ENCODE measurements at places on chromosomes 3 and 15.

GRCh38 chr3:163058031-163058854, 1561.6 kb downstream of the OTOL1 start:
- DNase-seq, result no peak

- no peak for DNase-seq
These were observed 121.9 kb downstream of the SLCO3A1 start for GRCh38 chr15:91975241-91975978.

GRCh38 chr3:116281313-116282143, 163.8 kb downstream of the LSAMP start:
- no peak for DNase-seq

DNA sequence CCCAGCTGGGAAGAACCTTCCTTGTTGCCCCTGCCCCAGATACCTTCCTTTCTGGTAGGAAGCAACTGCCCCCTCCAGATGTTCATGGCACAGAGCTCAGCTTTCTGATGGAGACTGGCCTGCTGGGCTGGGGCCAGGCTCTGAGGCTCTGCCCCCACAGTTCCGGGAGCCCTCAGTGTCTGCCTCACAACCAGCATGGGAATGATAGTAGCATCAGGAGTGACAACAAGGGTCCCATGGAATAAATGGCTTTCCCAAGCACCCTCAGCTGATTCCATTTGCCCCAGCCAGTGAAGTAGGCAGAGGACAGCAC, 65.6 kb upstream of the IQSEC1 start:
- DNase-seq, result no peak

- no peak for DNase-seq
These were observed 84.3 kb upstream of the THRB start for GRCh38 chr3:24578951-24579421.

GRCh38 chr3:66993082-66993481, 5.0 kb upstream of the KBTBD8 start:
- no peak for DNase-seq

GRCh38 chr3:99781761-99782160, 35.9 kb upstream of the CMSS1 start:
- DNase-seq, result peak; percentile 67

DNA sequence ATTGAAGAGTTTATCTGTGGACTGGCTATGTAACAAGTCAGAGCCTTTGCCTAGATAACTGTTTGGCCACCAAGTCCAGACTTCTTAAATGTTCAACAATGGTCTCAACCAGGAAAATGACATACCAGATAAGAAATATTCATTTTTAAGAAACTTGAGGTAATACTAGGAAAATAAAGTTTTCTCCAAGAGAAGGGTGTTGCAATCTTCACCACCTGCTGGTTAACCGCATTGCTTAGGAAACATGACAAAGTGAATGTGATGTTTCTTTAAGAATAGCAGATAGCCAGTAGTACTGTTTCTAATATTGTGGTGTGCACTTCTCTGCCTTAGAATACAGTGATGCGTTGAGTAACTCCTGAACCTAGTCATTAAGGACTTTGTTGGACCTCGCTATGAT, 321.5 kb upstream of the CADM2 start:
- no peak for DNase-seq

DNA sequence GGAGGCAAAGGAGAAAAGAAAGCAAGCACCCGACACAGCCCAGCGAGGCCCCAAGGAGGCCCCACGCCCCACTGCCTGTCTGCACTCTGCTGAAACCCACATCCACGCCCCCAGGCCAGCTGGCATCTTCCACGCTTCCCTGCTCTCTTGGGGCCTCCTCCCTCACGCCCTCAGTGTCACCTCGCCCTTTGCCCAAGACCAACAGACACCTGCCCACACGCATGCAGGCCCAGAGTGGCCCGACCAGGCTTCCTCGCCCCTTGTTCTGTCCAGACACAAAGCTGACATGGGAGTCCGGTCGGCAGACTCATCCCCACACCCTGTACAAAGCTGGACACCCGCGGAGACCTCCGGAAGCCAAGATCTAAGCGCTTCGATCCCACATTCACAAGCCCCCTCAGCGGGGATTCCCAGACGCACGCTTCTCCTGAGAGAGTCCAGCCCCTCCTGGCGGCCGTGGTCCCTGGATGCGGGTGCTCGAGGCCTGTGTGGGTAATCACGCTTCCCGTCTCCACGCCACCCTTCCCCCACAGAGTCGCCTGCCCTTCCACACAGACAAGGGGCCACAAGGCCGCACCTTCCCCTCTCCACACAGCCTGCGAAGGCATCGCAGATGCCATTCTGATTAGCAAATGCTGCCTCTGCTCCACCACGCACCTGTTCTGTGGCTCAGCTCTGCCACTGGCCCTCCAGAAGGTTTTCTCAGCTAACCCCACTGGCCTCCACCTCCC, 176.6 kb downstream of the XXYLT1 start:
- no peak for DNase-seq

DNA sequence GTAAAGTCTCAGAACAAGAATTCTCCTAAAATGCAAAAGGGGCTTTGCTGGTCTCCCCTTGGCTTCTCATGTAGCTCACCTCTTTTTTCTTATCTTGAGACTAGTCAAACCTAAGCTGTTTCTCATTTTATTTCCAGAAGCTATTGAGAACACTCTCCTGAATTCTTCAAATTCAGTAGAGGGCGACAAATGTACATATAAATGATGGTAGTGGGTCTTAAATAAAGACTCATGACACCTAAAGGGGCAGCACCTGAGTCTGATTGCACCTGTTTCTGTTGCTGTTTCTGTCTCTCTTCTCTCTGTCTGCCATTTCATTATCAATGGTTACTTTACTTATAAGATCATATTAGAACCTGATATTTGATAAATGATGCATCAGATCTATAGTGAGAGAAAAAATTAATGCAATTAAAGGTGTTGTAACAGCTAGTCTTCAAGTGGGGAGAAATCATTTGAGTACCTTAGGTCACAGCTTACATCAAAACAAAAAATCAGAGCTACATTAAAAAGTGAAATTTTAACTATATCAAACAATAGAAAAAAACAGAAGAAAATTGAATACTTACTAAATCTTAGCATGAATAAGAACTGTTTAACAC, 7.0 kb downstream of the ADIPOQ start:
- DNase-seq, result no peak

DNA sequence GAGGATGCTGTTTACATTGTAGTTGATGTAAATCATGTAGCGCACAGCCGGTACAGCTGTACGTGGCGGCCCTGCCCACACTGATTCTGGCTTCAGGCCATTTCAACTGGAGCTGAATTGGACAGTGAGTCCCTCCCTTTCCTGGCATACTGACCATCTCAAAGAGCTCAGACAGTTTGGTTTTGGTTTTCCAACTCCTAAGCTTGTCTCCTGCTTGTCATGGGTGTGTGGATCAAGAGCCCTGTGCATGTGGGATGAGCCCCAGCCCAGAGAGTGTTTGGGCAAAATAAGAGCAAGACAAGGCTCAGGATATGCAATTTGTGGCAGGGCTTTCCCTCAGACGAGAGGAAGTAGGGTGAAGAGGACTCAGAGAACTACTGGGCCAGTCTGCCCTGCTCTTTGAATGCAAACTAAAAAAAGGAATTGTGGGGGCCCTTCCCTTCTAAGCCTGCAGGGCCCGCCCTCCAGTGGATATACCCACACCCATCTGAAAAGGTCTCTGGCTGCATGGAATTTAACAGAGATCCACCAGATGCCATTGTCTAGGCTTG, 13.3 kb downstream of the ITGA11 start:
- peak; percentile 79 for DNase-seq

DNA sequence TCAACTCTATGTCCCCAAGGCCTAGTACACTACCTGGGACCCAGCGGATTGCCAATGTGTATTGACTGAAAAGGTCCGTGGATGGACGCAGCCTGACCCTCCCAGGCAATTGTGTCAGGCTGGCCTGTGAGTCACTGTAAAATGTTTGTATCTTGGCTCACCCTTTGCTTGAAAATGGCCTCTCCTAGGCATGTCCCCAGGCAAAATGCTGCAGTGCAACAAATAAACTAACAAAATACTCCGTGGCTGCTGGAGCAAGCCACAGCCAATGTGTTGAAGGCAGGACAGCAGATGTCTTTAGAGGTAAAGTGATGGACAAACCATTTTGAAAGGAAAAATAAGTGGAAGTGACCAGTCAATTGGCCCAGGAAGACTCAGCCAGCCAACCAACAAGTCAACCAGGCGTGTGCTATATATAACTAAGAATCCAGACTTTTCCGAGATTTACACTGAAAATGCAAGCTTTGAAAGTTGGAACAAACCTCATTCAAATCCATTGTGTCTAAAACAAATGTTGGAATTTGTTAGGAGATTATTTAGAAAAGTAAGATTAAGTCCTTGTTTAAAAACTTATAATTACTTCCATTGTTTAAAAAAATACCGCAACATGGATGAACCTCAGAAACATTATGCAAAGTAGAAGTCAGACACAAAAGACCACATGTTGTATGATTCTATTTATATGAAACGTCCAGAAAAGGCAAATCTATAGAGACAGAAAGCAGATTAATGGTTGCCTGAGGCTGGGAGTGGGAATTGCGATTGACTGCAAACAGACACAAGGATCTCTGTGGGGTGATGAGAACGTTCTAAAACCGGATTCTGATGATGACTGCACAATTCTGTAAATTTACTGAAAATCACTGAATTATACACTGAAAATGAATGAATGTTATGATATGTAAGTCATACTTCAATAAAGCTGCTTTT, 191.2 kb downstream of the TLE3 start:
- DNase-seq, result no peak

- no peak for DNase-seq
These were observed 1.1 kb upstream of the PLCH1 start for GRCh38 chr3:155745795-155746550.

GRCh38 chr3:186105543-186105942, 3.3 kb downstream of the ETV5 start:
- DNase-seq, result no peak

- peak; percentile 95 for DNase-seq
These were observed 1.9 kb downstream of the TBC1D2B start for GRCh38 chr15:78075490-78076230.

DNA sequence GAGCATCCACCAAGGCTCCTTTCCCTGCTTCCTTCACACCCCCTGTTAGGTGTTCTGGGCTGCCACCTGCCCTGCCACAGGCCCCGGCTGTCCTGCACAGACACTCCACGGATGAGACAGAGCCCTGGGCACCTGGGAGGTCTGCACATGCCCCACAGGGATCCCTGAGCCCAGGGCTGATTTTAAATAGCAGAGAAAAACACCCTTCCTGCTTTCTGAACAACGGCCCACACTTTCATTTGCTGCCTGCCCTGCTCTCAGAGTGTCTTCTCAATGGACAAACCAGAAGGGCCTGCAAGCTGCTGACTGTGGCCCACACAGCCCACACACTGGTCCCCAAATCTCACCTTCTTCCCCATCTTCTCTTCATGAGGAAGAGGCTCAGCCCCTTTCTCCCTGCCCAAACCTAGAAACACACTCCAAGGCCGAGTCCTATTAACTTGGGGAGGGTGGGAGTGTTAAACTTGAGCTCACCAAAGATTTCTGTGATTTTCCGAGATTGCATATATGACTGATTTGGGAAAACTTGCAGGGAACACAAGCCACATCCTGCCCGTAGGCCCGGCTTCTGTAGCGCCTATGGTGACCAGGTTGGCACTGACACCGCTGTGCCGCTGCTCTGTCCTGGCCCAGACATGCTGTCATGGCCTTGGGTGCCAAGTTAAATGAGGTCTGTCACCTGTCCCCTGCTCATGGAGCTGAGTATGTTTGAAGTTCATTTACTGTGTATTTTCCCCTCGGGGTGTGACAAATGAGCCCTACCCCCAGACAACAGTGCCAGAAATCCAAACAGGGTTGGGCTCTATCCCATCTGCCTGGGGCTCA, 47.2 kb upstream of the KLF13 start:
- no peak for DNase-seq

DNA sequence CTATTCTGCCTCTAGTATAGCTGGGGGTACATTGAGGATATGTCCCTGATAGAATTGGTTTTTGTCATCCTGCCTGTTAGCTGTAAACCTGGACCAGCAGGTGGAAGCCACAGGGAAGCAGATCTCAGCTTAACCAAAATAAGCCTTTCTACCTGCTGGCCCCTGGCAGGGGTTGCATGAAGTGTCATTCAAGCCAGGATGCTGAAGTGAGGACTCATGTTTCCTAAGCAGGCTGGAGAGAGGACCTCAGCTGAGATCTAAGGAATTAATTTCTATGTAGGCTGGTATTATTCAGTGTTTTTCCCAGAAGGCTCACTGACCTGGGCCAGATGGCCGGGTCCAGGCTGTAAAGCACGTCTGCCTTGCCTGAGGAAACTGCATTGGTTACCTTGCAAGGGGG, 128.9 kb downstream of the MEGF11 start:
- DNase-seq, result no peak

GRCh38 chr3:40476478-40477470, at the start of gene ZNF619:
TSS of gene ZNF619 (plus strand) at chr3:40477122. CDS start at chr3:40477980, 858 bp downstream.
- DNase-seq, result peak; percentile 74

DNA sequence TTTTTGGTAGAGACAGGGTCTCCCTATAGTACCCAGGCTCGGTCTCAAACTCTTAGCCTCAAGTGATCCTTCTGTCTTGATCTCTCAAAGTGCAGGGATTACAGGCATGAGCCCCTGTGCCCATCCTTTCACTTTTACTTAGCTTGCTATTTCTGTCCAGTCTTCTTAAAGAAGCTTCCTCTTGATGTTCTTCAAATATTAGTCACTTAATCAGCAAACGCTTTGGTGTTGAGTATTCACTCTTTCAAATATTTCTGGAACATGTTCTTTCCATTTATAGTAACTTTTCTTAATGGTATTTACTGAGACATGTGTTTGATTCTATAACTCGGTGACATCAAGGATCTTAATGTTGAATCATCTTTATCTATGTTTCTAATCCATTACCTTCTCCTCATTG, 122.1 kb downstream of the CNTN6 start:
- no peak for DNase-seq

DNA sequence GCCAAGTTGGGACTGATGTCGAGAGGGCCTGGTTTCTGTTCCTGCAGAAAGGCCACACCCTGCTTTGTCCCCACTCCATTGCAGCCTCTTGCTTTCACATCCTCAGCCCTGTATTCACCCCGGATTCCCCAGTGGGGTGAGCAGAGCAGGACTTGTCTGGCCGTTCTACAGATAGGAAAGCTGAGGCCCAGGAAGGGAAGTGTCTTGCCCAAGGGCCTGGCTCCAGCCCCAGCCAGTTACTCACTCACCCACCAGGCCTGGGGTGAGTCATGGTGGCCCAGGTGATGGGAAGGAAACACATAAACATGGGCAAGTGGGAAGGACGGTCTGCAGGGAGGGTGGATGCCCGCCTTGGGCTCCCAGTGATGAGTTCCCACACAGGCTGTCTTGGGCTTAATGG, 6.1 kb upstream of the DUSP7 start:
- peak; percentile 93 for DNase-seq

- DNase-seq, result no peak
These were observed 54.2 kb downstream of the IL1RAP start for GRCh38 chr3:190568036-190568435.

DNA sequence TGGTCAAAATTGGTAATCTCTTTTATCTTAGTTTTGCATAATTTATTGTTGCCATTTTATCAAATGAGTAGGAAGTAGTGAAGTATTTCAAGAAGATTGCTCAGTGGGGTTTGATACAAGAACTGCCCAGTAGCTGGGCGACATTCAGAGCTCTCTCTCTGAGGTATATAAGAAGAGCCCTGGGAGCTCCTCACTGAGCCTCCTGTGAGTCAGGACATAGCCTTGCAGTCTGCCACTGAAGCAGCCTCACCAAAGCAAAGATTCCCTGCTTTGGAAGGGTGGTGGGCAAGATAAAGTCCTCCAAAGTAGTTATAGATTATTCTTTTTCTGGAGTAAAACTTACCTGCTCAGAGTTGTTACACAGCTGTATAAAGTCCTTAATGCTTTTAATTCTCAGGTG, 26.1 kb downstream of the SKIL start:
- peak; percentile 40 for DNase-seq

- no peak for DNase-seq
These were observed 48.6 kb downstream of the SNRK start for GRCh38 chr3:43334976-43335375.

- no peak for DNase-seq
These were observed 5.5 kb upstream of the SNX22 start for GRCh38 chr15:64146041-64146440.
